ENCODE measurements at places on chromosomes 5 and 9.

DNA sequence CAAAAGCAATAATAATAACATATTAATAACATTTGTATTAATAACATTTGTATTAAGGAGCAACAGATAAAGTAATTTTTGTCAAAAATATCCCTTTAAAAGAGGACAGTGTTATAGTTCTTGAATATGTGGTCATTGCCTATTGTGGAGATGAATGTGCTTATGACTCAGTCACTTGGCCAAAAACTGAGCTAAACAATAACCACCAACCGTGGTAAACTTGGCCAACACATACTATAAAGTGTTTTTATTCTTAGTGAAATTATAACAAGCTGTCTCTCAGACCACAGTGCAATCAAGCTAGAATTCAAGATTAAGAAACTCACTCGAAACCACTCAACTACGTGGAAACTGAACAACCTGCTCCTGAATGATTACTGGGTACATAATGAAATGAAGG is 159.2 kb upstream of the PLPPR1 start:
- no peak for DNase-seq

- no peak for DNase-seq
Measured at GRCh38 chr9:114049441-114050225, 28.5 kb downstream of the AMBP start.

DNA sequence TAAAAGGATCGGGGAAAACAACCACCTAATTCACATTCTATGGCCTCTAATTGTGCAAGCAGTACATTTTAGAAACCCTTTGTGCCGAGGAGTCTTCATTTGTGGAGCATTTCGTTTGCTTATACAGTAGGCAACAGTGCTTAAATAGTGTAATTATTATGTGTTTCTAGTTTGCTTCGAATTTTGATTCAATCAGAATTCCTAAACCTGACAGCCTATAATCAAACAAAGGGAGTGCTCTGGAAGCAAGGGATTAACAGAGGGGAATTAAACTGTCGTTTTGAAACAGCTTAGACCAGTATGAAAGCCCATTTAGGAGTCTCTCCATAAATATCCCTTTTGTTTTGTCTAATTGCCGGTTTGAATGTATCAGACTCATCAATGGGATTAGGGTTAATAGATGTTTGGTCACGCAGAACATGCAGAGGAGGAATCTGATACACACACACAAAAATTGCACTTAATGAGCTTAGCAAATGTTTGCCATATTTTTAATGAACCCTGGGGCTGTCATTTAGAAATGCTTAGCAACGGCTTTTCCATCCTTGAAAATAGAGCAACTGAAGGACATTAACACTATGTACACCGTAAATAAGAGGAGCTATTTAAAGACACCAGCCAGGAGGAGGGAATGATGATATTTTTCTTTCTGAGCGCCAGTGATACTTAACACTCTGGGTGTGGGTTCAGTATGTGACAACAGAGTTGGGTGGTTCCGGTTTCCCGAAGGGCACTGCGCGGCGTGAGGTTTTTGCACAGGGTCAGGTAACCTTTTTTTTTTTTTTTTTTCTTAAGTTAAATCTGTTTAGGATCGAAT is 404.7 kb downstream of the TLE4 start:
- no peak for DNase-seq

GRCh38 chr5:127031147-127031862 is 947 bp upstream of the MARCHF3 start:
- no peak for DNase-seq

GRCh38 chr5:158368686-158369085 is 509.7 kb upstream of the CLINT1 start:
- no peak for DNase-seq

DNA sequence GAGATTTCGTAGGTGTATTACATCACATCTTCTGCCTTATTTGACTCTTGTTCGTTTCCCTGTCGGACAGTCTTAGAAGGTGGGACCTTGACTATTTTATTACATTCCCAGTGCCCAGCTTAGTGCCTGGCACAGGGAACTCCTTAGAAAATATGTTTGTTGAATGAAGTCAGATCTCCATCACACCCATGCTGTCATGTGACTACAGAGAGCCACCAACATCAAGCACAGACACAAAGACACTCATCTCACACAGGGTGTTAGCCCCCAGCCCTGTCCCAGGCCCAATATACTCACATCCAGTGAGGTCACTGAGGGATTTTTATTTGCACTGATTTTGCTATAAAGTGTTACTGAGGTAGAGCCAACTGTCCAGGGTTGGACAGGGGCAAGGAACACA is 692 bp upstream of the SRA1 start:
- no peak for DNase-seq

- no peak for DNase-seq
Measured at GRCh38 chr5:10538789-10539686, 24.8 kb upstream of the ANKRD33B start.

DNA sequence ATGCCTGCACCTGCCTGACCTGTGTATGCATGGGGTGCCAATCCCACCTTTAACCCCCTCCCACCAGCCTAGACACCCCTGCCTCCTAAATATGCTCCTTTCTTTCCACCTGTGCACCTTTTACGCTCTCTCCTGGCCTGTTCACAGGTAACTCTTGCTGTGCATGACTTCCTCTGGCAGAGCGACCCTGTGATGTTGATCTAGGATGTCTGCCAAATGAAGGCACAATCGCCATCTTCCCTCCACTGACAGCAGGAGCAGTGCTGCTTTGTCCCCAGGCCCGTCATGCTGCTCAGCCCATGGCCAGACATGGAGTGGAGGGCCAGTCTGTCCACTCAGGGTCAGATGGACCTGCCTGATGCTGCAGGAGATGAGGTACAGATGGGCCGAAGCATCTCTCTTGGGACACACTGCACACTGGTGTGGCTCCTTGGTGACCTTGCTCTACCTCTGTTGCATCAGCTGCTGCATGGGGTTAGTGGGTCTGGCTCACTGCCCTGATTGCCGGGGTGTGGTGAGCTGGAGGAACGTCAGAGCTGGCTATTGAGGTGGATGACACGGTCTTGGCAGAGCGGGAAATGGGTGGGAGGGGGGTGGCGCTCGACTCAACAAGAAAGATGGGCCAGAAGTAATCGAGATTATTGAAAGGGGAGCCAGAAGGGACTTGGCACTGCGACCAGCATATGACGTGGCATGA is 101.7 kb upstream of the PITX1 start:
- peak; percentile 36 for DNase-seq

DNA sequence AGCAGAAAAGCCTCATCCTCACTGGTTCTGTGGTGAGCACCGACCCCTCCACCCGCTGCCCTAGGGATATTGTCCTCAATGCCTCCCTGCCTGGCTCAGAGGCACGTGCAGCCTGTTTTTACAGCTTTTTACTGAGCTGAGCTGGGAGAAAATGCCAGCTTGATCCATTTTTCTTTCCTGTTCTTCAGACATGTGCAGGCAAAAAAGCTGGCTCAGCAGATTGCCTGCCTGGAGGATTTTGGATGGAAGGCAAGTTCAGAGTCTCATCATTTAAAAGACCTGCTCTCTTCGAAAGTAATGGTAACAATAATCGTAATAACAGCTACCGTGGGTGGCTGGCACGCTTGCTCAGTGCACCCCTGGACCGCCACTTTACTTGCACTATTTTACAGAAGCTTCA is 135.0 kb upstream of the SMIM23 start:
- no peak for DNase-seq

GRCh38 chr9:7656636-7657035 is 142.9 kb downstream of the DMAC1 start:
- no peak for DNase-seq

GRCh38 chr5:92409134-92409533 is 1026.0 kb upstream of the ARRDC3 start:
- no peak for DNase-seq

GRCh38 chr5:40223884-40224402 is 455.8 kb upstream of the PTGER4 start:
- DNase-seq, result no peak

GRCh38 chr5:123537845-123538244 is 25.9 kb downstream of the CSNK1G3 start:
- DNase-seq, result no peak

DNA sequence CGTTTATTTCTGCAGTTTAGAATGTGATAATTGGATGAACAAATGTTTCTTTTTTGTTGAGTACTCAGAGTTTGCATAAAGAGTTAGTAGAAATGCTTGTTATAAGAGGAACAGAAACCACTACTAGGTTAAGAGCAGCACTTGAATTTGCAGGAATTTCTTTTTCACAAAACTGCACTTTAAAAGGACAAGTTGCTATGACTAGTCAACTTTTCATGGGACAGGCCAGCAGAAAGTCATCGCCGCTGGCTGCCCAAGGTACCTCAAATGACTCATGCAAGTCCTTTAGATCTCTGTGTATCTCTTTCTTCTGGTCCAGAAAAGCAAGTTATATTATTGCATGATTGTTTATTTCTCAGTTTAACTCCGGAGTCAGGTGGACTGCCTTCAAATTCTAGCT is 97.3 kb upstream of the HMHB1 start:
- no peak for DNase-seq
